ENCODE measurements at places on chromosomes 2 and 18. TPM values are rescaled to one million over a fixed set of nuclear protein-coding genes. Genes with fewer than 3 reads are reported as not detected.
A peak's percentile ranks its signal among the peaks of the same experiment; 100 is the strongest.

DNA sequence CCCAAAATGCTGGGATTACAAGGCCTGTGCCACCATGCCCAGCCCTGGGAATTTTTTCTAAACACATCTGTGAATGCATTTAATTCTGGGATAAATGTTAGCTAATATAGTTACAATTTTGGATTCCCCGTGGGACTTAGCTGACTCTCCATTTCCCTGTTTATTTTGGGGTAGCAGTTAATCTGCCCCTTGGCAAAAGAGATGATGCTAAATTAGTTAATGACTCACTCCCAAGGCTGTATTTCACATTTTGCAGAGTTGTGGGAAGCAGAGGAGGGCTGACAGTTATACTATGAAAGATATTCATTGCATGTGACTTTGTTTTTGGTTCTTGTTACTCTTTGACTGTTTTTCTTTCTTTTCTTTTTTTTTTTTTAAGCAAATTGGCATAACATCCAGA lies 3.2 kb downstream of the MTHFD2 start:
- peak; percentile 20 for DNase-seq

- DNase-seq, result peak; percentile 31
These were observed 32.0 kb upstream of the MAP2 start for GRCh38 chr2:209391776-209392401.

CYRIA gene
- 18.3 TPM for total RNA-seq

TFPI gene
- 66.2 TPM for total RNA-seq
